Stimulated activated CD4-positive, alpha-beta T cell treated with anti-CD3 and anti-CD28 coated beads, Interleukin-15, amount 100 ng/mL, for 1 hour (primary cell): ENCODE measurements at places on chromosomes 3 and 15.

DNA sequence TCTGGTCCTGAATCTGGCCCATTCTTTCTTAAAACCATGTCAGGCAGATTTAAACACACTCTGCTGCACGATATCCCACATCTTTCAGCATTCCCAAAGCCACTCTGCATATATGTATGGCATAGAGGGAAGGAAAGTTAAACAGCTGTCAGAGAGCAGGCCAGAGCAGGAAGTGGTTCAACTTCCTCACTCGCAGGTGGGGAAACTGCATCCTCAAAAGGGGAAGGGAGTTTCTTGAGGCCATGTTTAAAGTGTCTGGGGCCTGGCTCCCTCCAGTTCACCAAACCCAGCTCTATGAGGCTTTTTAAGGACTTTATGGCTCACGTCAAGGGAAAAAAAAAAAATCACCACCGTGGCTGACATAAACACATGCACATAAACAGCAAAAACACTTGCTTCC is 123.1 kb downstream of the OPA1 start:
- no peak for DNase-seq

DNA sequence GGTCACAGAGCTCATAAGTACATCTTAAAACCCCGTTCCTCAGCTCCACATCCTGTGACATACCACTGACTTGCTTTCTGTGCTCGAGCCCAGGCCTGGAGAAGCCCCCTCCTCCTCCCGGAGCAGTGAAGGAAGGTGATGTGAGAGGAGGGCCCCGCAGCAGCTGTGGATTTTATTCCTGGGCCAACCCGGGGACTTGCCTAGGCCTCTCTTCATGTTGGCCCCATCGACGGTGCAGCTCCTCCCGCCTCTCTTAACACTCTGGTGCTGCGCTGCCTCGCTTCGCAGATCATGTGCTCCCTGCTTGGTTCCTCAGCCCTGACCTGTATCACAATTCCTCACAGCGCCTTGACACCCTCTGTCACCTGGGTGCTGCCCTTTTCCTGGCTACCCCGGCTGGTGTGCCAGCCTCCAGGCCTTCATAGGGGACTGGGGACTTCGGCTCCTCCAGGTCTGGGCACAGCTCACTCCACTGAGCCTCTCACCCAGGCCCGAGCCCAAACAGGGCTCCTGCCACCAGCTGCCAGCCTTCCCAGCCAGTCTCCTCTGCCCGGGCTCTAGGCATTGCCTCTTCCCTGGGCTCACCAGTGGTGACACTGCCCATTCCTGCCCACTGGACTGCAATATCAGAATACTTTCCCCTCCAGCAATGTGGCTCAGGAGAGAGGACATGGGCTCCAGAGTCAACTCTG is 21.5 kb downstream of the MAGEF1 start:
- DNase-seq, result no peak

DNA sequence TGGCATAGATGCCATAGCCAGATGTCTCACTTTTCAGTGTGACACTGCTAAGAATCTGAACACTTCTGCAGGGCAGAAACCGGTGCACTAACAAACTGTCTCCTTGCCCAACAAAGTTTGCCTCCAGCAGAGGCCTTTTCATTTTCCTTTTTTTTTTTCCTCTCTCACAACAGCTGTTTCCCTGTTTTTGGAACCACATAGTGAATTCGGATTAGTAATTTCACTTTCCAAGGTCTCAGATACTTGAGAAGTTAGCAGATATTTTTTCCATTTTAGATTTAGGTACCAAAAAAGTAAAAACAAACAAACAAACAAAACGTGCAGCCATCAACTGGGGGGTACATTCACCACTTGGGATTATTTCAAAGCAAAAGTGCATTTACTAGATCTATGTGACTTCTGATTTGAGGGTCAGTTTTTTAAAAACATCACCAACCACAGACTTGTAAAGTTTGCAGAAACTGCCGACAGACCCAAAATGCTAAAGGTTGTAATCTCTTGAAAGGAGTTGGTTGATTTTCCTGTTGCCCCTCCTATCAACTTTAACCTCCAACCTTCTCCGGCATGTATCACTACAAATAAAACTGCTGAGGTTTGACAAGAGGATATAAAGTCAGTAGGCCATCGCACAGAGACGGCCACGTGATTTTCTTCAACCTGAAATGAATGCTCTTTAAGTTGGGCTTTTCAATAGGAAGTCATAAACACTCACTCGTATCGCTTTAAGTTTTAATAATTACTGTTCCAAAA is 169.1 kb downstream of the CDIN1 start:
- DNase-seq, result no peak

DNA sequence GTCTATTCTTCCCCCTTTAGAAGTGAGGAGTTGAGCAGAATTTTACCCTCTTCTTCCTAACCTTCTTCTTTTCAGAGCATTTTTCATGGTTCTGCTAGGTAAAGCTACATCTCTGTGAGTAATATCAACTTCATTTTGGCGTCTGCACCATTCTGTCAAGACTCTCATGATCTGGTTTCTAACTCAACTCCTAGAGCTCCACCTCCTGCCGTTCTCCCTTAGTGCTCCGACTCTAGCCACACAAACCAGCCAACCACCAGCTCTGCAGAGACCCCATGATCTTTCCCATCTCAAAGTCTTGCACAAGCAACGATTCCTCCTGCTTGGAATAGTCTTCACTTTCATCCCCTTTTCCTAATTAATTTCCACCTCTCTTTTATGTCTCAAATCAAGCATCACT is 193.9 kb upstream of the TMC3 start:
- DNase-seq, result no peak

DNA sequence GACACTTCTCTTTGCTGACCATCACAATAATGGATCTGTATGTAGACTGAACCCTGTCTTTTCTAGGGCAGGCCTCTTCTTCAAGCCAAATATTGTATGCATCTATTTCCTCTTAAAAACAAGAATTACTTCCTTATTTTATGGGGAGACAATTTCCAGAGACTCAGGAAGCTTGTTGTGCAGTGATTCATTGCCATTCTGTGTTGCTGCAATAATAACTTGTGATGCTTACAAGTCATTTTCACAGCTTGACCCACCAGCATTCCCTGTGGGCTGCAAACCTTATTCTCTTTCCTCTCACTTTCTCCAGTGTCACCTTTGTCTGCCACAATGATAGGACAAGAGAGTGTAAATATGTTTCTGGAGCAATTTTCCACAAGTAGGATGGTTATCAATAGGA is 276.7 kb upstream of the SGO1 start:
- no peak for DNase-seq

DNA sequence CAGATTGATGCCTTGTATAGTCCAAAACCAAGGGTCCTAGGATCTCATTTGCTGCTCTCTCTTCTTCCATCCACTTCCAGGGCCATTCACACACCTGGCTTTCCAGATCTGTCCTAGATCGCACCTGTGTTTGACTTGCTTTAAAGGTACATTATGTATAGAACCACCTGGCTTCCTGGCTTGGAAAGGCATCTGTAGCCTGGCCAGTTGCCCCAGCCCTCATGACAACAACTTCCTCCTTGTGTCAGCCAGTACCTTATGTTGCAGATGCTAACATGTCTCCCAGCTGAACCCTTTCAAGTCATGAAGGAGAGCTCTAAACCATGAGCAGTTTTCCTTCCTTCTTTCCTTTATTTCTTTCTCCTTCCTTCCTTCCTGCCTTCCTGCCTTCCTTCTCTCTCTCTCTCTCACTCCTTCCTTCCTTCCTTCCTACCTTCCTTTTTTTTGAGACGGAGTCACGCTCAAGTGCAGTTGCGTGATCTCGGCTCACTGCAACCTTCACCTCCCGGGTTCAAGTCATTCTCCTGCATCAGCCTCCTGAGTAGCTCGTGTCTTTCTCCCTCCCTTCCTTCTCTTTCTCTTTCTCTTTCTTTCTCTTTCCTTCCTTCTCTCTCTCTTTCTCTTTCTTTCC is 2.5 kb upstream of the HTR3C start:
- no peak for DNase-seq

DNA sequence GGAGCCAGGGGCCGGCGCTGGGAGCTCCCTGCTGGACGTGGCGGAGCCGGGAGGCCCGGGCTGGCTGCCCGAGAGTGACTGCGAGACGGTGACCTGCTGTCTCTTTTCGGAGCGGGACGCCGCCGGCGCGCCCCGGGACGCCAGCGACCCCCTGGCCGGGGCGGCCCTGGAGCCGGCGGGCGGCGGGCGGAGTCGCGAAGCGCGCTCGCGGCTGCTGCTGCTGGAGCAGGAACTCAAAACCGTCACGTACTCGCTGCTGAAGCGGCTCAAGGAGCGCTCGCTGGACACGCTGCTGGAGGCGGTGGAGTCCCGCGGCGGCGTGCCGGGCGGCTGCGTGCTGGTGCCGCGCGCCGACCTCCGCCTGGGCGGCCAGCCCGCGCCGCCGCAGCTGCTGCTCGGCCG is 1.5 kb downstream of the SMAD6 start:
- DNase-seq, result no peak

DNA sequence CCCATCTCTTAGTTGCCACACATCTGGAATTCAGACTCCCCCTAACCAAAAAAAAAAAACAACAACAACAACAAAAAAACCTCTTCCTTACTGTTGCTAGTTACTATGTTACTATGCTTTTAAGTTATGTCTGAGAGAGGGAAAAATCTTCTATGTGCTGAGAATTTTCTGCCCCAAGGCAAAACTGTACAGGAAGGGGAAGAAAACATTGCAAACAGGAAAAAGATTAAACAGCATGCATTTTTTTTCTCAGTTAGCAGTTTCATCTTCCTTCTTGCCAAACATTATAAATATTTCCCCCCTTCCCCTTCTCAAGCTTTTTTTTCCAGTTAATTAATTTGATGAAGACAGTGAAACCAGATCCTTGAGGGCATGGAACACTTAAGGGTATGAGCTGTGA is 1.1 kb upstream of the CD200R1 start:
- no peak for DNase-seq

DNA sequence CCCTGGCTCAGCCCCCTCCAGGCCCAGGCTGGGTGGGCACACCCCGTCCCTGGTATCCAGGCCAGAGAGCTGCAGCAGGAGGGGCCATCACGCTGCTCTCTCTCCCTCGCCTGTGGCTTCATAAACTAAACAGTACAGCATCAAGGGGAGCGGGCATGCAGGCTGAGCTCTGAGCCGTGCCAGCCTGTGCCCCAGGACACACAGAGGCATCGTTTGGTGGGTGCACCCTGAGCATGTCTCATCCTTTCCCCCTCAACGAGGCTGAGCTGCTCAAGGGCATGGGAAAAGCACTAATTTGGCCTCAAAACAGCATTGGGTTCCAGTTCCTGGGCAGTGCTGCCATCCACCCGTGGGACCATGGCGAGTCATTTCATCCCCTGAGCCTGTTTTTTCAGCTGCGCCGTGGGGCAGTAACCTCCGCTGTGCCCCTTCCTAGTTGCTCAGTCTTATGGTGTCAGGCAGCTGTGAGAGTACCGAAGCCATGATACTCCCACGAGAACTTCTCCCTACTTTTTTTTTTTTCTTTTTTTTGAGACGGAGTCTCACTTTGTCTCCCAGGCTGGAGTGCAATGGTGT is 79.6 kb downstream of the CPN2 start:
- DNase-seq, result no peak

DNA sequence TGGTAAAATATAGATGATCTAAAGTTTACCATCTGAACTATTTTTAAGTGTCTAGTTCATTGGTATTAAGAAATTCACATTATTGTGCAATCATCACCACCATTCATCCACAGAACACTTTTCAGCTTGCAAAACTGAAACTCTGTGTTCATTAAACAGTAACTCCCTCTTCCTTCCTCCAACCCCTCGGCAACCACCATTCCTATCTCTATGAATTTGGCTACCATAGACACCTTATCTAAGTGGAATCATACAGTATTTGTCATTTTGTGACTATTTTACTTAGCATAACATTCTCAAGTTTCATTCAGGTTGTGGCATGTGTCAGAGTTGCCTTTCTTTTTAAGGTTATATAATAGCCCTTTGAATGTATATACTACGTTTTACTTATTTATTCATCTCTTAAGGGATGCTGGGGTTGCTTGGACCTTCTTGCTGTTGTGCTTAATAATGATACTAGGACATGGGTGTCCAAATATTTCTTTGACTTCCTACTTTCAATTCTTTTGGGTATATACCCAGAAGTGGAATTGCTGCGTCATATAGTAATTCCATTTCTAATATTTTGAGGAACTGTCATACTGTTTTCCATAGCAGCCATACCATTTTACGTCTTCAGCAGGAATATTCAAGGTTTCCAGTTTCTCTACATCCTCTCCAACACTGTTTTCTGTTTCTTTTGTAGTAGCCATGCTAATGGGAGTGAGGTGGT is 20.9 kb downstream of the KAT2B start:
- DNase-seq, result no peak

DNA sequence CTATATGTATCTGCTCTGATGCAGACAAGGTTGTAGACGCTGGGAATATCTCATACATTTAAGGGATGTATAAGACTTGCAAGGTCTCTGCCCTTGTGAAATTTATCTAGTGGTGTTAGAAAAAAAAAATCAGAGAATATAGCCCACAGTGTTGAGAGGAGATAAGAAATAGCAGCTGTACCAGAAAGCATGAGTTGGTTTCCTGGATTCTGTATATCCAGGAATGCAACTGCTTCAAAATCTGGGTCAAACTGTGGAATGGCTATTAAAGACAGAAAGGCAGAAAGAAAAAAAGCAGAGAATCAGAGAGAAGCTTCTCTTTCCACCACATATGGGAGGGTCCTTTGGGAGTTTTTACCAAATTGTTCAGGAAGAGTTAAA is 1.5 kb upstream of the TMEM212 start:
- DNase-seq, result no peak

DNA sequence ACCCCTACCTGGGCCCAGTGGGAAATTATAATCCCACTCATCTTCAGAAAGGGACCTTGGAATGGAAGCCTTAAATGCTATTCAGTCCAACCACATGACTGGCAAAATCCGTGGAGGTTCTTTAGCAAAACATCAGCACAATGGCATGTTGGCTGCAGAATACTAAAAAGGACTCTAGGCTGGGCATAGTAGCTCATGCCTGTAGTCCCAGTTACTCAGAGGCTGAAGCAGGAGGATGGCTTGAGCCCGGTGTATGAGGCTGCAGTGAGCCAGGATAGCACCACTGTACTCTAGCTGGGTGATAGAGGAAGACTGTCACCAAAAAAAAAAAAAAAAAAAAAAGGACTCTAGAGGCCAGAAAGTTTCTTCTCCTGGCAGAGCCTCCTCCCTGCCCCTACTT is 60.6 kb upstream of the RYK start:
- no peak for DNase-seq

- no peak for DNase-seq
These were observed 36.8 kb downstream of the VGLL4 start for GRCh38 chr3:11606865-11607440.

DNA sequence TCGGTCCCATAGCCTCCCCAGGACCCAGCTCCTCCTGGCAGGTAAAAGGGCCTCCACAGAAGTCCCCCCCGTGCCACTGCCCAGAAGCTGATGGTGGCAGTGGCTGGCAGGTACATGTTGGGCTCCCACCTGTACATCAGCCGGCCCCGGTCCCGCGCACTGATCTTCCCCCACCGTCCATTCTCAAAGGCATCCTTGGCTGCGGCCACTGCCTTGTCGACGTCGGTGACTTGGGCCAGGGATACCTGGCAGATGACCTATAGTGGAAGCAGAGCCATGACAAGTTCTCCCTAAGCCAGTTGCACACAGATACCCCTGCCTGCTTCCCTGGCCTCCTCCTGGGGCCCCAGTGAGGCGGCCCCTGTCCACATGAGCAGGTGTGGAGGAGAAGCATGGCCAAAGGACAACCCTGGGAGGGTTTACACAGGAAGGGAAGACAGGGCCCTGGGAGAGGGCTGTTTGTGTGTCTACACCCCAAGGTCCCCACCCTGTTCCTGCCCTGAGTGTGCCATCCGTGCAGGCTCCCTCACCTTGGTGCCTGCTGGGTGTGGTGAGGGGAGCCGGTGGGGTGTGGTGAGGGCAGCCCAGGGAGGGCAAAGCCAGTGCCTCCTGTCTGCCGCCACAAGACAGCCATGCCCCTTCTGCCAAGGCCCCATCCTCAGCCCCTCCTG is 44.8 kb downstream of the ALDH1L1 start:
- DNase-seq, result no peak
